Pons (tissue), 1 donor: ENCODE measurements at places on chromosomes 4 and X.

DNA sequence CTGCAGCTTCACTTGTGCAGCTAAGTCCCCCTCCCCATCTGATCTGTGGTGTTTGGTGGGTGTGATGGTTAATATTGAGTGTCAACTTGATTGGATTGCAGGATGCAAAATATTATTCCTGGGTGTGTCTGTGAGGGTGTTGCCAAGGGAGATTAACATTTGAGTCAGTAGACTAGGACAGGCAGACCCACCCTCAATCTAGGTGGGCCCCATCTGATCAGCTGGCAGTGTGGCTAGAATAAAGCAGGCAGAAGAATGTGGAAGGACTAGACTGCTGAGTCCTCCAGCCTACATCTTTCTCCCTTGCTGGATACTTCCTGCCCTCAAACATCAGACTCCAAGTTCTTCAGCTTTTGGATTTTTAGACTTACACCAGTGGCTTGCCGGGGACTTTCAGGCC is 103.5 kb upstream of the BOD1L1 start:
- no peak for DNase-seq

GRCh38 chr4:129453524-129454200 is 357.7 kb downstream of the C4orf33 start:
- peak; percentile 15 for DNase-seq

DNA sequence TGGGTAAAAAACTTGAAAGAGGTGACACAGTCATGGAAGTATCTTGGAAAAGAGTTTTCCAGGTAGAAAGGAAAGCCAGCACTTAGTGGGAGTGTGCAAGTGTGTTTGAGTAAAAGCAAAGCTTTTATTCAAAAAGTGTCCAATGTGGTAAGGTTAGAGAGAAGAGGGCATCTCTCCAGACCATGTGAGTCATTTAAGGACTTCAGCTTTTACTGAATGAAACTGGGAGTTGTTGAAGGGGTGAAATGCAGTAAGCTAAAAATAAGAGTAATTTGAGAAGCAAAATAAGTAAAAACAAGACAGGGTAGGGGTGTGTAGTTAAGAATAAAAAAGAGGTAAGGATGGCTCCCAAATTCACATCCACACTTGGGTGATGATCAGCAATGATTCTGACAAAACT is 238.9 kb downstream of the SLC7A11 start:
- DNase-seq: no peak

DNA sequence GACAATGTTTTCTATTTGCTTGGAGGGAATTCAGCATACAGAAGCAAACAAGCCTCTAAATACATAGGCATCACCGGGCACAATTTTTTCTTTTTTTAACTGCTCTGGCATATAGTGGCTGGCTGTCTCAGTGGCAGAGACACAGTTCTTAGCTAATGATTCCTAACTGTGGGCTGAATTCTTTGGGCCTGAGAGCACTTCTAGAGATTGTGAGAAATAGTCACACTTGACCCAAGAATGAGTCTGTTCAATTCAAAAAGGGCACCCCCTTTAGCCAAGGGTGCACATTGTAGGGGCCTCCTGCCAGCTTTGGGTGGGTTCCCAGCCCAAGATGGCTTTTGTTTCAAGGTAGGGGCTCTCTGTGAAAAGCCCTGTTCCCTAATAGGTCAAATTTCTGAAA is 345.7 kb downstream of the ARHGAP10 start:
- no peak for DNase-seq

GRCh38 chr4:77595364-77595973 is 10.2 kb upstream of the CXCL13 start:
- no peak for DNase-seq

DNA sequence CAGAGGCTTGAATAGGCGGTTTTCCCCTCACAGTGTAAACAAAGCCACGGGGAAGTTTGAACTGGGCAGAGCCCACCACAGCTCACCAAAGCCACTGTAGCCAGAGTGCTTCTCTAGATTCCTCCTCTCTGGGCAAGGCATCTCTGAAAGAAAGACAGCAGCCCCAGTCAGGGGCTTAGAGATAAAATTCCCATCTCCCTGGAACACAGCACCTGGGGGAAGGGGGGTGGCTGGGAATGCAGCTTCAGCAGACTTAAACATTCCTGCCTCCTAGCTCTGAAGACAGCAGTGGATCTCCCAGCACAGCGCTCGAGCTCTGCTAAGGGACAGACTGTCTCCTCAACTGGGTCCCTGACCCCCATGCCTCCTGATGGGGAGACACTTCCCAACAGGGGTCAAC is 44.0 kb upstream of the USP38 start:
- no peak for DNase-seq

- DNase-seq: no peak
Observed at GRCh38 chr4:18917689-18918088, 896.1 kb upstream of the LCORL start.

- DNase-seq: no peak
Observed at GRCh38 chrX:26999634-27000033, 463.5 kb downstream of the PPP4R3C start.

DNA sequence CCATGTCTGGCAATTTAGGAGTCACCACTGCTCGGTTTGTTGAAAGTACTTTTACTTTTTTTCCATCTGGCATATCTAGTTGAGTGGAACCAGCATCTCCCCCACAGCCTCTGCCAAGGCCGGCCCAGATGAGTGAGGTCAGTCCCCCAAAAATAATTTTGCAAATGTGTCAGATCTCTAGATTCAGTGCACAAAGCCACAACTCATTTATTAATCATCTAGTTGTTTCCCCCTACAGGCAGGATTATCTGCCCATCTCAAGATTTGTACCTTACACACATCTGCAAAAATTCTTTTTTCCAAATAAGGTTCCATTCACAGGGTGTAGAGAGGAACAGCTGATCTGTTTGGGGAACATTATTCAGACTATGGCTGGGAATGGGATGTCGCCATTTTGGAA is 174.0 kb upstream of the MXRA5 start:
- no peak for DNase-seq

DNA sequence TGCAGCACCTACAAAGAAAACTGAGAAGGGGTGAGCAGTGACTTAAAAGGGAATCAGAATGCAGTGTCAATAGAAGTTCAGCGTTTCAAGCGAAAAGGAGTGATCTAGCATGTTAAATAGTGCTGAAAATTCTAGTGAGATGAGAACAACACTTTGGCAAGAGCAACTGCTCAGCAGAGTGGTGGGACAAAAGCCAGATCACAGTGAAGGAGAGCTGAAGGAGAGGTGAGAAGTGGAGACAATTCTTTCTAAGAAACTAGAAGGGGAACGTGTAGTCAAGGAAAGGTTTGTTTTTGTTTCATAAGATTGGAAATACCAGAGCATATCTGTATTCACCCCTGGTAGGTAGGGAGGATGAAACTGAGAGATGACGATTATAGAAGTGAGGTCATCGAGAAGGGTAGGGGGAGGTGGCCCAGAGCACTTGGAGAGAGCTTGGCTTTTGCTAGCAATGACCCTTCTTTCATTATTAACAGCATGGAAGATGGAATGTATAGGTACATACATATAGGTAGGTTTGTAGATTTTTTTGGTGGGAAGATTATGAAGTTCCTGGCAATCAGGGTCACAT is 33.7 kb downstream of the SRPX2 start:
- DNase-seq: no peak

- peak; percentile 64 for DNase-seq
Observed at GRCh38 chr4:139553751-139554641, 2.0 kb downstream of the SETD7 start.

DNA sequence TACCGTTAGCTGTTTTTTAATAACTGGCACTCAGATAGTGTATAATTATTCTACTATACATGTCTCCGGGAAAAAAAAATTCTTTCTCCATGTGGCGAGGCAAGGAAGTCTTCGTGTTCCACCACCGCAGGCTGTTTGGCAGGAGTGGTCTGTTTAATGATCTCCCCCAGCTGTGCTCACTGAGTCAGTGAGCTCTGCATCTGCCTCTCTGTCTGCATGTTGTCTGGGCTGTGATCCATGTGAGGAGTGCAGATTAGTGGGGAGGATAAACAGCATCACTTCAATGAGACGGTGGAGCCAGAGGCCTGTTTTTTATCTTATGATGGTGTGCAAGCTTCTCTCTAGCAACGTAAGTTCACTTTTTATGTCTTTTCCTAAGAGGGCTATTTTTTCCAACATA is 69.8 kb downstream of the RPS3A start:
- DNase-seq: peak; percentile 92

- DNase-seq: no peak
Observed at GRCh38 chrX:15430076-15430475, 45.9 kb upstream of the VEGFD start.

DNA sequence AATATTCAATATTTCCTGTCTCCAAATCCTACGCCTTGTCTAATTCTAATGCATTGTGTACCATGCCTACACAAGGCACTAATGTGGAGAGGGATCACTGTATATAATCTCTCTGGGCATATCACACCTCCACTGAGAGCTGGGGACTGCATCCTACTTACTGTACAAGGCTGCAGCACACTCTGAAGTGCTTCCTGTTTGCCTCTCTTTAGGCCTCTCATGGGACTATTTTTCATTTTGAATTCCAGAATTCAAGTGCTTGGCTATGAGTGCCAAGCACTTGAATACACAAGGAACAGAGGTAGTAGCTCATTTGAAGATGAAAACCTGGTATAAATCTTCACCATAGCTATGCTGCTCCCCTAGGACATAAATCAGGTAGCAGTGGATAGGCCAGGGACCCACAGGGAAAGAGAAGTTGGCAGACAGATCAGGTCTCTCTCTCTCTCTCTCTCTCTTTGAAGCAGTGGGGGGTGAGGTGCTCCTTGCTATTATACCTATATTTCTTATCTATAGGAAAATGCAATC is 229.7 kb upstream of the MBNL3 start:
- DNase-seq: no peak

DNA sequence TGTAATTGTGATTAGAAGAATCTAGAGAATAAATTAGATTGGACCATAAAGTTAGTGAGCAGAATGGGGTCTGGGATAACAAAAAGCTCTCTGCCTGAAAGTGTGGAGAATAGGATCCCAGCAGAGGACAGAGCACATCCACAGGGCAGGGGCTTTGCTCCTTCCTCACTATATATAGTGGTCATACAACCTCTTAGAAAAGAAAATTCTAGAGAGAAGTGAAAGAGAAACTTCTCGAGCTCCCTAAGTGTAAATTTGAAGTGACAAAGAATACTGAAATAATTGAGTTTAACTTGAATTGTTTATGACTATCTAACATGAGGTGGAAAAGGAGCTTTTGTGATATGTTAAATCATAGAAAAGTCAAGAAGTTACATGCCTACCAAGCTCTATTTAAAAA is 14.9 kb downstream of the ADAM29 start:
- DNase-seq: no peak

DNA sequence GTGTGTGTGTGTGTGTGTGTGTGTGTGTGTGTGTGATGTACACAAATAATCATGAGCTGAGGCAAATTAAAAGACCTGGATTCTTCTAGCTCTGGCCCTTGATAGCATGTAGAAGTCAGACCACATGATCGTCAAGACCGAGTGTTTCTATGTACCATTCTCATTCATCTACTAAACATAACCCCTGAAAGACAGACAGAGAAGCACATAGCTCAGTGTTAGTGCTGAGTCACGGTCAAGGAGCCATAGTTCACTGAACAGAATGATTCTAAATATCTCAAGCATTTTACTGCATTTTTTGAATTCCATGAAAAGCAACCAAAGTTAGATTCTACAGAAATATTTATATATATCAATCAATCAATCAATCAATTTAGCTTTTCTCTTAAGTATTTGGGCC is 412.3 kb upstream of the CXorf51A start:
- no peak for DNase-seq

- no peak for DNase-seq
Observed at GRCh38 chr4:168847771-168848502, 162.1 kb downstream of the CBR4 start.

GRCh38 chrX:31139961-31140360 is 68.1 kb upstream of the FTHL17 start:
- DNase-seq: no peak

- peak; percentile 96 for DNase-seq
Observed at GRCh38 chr4:7351014-7351413, 83.7 kb downstream of the PSAPL1 start.

GRCh38 chr4:113845138-113845537 is 83.6 kb upstream of the CAMK2D start:
- no peak for DNase-seq

DNA sequence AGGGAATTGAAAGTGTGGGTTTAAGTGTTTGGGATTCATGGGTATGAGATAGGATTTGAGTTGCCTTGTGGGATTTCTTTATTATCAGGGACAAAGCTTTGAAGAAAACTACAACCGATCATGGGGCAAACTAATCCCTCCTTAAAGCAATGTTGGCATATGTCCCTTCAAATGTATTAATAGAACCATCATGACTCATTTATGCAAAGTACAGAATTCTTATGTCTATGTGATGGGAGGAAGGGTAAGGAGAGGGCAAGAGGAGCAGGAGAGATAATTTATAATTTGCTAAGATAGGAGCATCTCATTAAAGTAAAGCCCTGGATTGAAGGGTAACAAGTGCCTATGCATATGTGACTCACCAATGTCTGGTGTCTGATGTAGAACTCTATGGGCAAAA is 94.2 kb downstream of the PHEX start:
- no peak for DNase-seq

DNA sequence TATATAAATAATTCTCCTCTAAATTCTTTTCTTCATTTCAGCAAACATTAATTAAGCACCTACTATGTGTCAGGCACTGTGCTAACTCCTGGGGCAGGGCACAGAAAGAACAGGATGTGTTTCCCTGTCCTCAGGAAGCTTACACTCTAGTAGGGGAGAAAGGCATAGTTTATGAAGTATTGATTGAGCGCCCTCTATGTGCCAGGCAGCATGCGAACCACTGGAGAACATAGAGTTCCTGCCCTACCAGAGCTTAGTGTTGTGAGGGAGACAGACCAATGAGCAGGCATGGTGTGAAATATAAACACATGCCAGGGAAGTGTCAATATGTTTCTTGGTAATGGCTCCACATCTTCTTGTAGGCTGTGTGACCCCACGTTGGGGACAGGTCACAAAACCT is 3.7 kb downstream of the ADGRG4 start:
- DNase-seq: no peak

GRCh38 chr4:73442275-73442674 is 6.3 kb downstream of the AFP start:
- DNase-seq: no peak

- DNase-seq: no peak
Observed at GRCh38 chrX:147875866-147876596, 35.7 kb upstream of the FMR1 start.

DNA sequence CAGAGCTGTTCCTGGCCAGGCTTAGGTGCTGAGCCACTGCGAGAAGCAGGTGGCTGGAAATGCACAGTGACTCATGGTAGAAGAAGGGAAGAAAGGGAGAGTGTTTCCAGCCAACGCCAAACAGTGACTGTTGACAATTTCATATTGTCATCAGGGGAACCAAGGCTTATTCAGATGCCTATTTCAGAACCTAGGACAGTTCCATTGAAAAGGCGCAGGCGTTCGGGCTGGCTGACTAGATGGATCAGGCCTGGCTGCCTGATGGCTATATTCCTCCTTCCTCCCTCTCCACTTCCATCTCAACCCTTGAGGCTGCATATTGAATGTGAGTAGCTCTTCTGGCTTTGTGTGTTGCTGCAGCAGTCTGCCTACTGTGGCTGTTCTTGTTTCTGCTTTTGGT is 73.0 kb upstream of the FRMPD4 start:
- DNase-seq: peak; percentile 1
